ENCODE measurements at places on chromosomes 13 and 19.

DNA sequence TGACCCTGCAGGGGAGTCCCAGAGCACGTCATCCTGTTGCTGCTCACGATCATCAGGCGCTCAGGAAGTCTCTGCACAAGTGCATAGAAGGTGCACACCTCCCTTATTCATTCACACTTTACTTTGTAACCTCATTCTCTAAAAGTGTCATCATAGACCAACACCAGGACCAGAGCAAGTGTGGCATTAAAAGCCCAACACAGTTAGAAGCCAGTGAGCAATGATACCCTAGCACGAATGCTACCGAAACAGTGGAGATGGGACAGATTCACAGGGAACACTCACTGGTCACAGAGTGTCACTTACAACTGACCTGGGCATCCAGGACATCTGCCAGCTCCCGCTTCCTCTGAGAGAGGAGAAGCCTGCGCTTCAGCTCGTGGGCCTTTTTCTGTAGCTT is 17.0 kb downstream of the HAUS8 start:
- no peak for DNase-seq

DNA sequence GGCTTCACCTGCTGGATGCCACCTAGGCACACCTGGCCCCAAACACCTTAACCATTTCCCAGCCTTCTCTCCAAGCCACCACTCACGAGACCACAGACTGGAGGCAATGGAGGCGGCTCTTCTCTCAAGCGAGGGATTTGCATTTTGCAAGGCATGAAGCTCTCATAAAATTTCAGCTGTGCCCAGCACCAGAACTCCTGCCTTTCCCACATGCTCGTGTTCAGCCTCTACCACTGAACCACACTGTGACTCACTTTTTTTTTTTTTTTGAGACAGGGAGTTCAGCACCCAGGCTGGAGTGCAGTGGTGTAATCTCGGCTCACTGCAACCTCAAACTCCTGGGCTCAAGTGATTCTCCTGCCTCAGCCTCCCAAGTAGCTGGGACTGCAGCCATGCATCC is 10.6 kb downstream of the NANOS3 start:
- no peak for DNase-seq

DNA sequence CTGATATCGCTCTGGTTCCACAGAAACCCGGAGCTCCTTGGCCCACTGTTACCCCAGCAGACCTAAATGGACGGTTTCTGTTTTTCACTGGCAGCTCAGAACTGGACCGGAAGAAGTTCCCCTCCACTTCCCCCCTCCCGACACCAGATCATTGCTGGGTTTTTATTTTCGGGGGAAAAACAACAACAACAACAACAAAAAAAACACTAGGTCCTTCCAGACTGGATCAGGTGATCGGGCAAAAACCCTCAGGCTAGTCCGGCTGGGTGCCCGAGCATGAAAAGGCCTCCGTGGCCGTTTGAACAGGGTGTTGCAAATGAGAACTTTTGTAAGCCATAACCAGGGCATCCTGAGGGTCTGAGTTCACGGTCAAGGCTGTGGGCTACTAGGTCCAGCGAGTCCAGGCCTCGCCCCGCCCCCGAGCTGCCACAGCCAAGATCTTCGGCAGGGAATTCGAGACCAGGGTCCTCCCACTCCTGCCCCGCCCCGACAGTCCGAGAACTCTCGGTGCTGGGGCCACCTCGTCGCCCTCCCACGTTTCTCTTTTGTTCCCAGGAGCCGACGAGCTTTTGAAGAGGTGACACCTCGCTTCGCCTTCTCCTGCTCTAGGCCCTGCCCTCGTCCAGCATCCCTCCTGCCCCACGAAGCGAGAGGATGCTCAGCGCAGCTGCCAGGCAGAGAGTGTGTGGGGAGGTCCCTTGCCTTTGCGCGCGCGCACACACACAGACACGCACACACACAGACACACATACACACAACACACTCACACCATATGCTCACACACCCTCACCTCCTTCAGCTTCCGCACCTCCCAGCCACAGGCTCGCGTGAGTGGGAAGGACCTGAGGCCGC is 8.8 kb downstream of the ZIC2 start:
- no peak for DNase-seq

DNA sequence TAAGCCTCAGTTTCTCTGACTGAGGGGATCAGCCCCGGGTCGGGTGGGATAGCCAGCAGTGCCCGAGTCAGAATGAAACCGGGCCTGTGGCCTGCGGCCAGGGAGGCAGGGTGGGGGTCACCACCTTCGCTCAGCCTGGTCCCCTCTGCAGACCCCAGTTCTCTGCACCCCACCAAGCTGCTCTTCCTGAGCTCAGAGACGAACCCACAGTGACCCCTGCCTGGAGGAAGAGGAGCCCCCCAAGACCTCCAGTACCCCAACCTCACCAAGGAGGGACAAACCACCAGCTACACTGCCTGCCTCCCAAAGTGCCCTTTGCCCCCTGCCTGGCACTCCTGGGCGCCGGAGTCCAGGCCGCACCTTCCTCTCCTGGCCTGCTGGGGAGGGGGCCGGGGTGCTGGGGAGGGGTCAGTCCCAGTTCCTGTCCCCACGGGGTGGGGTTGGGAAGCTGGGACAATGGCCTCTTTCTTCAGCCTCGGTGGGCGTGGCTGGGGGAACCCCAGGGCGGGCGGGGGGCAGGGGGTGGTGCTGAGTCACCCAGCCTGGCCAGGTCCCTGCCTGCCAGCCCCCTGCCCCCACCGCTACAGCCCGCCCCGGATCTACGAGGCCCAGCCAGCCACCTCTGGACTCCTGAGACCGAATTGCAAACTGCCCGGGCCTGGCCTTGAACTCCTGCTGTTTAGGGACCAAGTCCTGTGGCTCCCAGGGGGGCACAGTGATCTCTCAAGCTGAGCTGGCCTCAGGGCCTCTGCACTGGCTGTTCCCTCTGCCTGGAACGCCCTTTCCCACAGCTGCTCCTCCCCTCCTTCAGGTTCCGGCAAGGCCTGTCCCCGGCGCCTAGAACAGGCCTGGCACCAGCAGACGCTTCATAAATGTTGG is 14.3 kb downstream of the ZBTB7A start:
- DNase-seq, result peak; percentile 65

DNA sequence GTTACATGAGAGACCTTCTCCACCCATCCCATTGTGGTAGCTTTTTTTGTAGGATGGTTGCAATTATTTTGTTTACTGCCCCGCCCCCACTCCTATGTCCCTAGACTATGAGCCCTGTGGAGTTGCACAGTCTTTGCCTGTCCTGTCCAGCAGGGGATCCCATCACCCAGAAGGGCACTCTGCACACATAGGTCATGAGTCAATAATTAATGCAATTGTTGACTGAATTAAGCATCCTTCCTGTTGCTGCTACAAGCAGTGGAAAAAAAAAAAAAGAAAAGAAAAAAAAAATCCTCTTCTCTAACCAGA is 14.2 kb downstream of the C19orf81 start:
- no peak for DNase-seq

DNA sequence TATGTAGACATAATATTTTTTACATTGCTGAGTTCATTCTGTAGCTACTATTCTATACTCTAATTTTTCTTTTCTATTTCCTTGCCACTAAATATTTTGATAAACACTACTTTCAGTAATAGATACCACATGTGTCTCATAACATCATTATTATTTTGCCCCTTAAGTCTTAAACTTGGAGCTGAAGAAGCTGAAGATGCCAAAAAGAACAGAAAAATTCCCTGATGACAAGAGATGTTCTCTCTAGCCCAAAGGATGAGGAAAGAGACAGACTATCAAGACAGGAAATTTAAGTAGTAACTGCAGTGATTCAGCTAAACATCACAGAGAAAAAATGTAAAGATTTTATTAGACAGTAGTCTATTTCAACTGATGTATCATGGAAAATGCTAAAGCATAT is 322.0 kb upstream of the KLHL1 start:
- DNase-seq, result no peak
